ENCODE measurements at places on chromosomes 7 and 10.

- DNase-seq, result no peak
Observed at GRCh38 chr10:82394122-82394521, 519.1 kb downstream of the NRG3 start.

- no peak for DNase-seq
Observed at GRCh38 chr7:20596653-20597052, 18.8 kb upstream of the ABCB5 start.

DNA sequence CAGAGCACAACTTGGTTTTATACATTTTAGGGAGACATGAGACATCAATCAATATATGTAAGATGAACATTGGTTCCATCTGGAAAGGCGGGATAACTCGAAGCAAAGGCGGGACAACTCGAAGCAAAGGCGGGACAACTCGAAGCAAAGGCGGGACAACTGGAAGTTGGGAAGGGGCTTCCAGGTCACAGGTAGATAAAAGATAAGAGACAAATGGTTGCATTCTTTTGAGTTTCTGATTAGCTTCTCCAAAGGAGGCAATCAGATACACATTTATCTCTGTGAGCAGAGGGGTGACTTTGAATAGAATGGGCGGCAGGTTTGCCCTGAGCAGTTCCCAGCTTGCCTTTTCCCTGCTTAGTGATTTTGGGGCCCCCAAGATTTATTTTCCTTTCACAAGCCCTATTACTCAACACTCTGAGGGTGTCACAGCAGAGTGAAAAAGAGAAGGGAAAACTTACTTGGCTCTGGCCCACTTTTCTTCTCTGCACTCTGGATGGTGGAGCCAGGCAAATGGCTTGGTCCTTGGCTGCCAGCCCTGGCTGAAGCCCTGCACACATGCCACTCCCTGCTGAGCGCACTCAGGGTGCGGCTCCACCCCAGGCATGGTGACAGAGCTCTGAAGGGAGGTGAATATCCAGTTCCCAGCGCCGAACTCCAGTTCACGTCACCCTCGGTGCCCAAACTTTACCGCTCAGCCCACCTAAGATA, 46.7 kb downstream of the PARD3 start:
- peak; percentile 19 for DNase-seq

GRCh38 chr7:131197920-131198615, 129.6 kb upstream of the MKLN1 start:
- no peak for DNase-seq

DNA sequence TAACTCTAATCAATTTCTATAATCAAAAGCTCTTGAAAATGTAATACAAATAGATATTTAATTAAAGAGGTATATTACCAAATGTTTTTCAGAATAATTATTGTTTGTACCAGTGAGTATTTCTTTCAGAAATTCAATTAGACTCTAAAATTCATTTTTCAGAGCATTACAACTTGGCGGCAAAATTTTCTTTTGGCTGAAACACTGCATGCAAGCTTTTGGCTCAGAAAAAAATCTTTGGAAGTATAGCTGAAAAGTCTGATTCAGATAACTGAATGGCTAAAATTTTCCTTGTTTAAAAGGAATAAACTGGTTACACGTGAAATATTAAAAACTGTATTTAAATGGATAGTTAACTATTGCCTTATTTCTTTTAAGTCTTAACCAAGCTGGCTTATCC, 202.6 kb upstream of the KAT6B start:
- DNase-seq, result no peak

DNA sequence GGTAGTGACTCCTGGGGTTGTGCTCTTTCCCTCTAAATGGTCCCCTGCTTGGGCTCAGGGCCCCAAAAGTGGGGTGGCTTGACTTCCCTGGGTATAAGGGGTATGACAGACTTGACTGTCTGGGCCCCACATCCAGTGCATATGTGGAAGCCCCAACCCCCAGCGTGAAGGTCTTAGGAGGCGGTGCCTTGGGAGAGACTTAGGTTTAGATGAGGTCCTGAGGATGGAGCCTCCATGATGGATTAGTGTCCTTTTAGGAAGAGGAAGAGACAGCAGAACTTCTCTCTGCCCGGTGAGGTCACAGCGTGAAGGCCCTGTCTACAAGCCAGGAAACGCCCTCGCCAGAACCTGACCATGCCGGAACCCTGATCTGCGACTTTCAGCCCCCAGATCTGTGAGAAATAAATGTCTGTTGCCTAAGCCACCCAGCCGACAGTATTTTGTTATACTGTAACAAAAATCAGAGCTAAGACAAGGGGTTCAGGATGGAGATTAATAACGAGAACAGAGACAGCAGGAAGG, 23.8 kb downstream of the PODXL start:
- DNase-seq, result no peak

DNA sequence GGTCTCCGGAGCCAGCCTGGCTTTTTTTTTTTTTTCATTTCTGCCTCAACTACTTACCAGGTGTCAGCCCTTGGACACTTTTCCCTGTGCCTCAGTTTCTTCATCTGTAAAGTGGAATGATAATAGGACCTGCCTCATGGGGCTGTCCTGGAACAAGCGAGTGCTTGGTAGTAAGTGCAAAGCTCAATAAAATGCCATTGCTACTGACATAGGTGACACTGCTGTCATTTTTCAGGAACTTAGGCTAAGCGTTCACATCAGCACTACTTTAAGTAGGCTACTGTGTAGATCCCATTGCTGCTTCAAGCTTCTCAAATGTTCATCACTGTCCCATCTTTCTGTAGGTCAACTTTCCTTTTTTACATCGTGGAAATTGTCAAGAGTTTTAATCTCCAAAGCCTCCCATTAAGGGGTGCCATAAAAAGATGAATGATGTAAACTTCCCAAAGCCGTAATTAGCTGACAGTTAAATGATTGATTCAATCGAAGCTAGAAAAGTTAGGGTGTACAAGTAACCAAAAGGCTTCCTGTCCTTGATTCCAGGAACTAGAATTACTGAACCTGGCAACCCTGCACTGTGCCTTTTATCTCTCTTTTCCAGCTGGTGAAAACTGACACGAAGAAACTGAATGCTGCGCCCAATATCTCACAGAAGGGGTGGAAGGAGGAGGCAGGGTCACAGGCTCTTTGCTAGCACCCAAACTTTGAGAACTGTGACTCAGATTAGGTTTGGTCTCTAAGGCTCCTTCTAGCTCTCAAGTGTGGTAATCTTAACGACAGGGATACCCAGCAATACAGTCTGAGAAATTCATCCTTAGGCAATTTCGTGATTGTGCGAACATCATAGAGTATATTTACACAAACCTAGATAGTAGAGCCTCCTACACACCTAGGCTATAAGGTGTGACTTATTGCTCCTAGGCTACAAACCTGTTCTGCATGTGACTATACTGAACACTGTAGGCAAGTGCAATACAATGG, 861 bp upstream of the USP6NL start:
- no peak for DNase-seq

Data from substantia nigra (tissue), 51 donors.